Skeletal muscle tissue (tissue), 5 donors: ENCODE measurements at places on chromosomes 7 and 10. TPM values are rescaled to one million over a fixed set of nuclear protein-coding genes. Genes with fewer than 3 reads are reported as not detected.

NSUN6 gene
- 14.6 TPM for total RNA-seq

ZSWIM8 gene
- total RNA-seq, result 29.7 TPM

BTBD16 gene
- total RNA-seq, result not detected

LIPN gene
- not detected for total RNA-seq

CALHM3 gene
- total RNA-seq, result not detected

RNF148 gene
- total RNA-seq, result 0.52 TPM

CRHR2 gene
- total RNA-seq, result under 0.01 TPM

ZNRF2 gene
- 10.4 TPM for total RNA-seq
